Liver (tissue), 10 donors: ENCODE measurements at places on chromosomes 7 and 10.

DNA sequence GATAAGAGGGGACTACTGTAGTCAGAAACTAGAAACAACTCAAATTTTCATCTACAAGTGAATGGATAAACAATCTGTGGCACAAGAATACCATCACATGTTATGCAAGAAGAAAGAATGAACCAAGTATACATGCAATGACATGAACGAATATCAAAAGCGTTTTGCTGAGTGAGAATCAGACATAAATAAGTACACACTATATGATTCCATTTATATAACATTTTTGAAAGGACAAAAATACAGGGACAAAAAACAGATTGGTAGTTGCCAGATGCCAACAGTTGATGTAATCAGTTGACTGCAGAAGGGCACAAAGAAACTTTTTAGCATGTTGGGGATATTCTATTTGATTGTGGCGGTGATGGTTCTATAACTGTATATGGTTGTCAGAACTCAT is 33.6 kb downstream of the CTNNA3 start:
- H3K36me3 ChIP-seq: no peaks in the 10 kb centered on the region
- H3K27me3 ChIP-seq: no peaks in the 10 kb centered on the region
- no peak overlapping the region for H3K4me3 ChIP-seq
- DNase-seq: no peak
- H3K4me1 ChIP-seq: no peaks in the 10 kb centered on the region

DNA sequence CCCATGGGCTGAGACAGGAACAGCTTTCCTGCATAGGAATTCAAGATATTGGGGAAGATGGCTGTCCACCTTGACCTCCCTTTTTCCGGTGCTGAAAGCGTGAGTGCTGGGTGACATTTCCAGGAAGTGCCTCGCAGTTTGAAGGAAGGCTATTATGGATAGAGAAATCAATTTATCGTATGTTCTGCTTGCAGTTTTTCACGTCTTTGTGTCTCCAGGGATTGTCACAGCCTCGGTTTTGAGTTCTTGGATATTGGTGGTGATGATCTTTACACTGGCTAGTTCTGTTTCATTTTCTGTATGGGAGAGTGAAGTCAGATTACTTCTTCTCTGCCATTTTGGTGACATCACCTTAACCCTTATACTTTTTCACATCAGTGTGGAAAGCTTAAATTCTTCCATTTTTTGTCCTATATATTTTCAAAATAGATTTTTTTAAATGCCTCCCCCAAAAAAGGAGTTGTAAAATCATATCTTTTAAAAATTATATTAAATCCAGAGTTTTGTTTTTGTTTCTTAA is 102.5 kb upstream of the APBB1IP start:
- H3K27me3 ChIP-seq: no peaks in the 10 kb centered on the region
- no peak overlapping the region for H3K27ac ChIP-seq
- no peak for DNase-seq
- H3K36me3 ChIP-seq: no peaks in the 10 kb centered on the region

DNA sequence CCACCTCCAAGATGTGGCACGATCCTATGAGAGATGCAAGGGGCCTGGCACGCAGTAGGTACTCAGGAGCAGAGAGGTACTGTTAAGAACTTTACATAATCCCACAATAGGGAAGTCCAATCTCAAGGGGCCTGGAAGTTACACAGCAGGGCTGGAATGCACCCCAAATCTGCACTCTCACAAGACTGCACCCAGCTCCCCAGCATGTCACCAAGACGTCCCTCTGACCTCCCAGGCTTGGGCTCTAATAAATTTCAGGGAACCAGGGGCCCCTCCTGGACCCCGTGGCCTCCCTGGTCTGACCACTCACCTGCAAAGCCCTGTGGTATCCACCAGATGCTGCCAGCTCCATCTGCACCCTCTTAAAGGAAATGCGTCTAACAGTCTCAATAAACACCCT is 94.9 kb downstream of the OAT start:
- H3K27ac ChIP-seq: no peak overlapping the region
- DNase-seq: no peak
- no peaks in the 10 kb centered on the region for H3K27me3 ChIP-seq
- H3K36me3 ChIP-seq: no peaks in the 10 kb centered on the region
- H3K4me3 ChIP-seq: no peak overlapping the region

DNA sequence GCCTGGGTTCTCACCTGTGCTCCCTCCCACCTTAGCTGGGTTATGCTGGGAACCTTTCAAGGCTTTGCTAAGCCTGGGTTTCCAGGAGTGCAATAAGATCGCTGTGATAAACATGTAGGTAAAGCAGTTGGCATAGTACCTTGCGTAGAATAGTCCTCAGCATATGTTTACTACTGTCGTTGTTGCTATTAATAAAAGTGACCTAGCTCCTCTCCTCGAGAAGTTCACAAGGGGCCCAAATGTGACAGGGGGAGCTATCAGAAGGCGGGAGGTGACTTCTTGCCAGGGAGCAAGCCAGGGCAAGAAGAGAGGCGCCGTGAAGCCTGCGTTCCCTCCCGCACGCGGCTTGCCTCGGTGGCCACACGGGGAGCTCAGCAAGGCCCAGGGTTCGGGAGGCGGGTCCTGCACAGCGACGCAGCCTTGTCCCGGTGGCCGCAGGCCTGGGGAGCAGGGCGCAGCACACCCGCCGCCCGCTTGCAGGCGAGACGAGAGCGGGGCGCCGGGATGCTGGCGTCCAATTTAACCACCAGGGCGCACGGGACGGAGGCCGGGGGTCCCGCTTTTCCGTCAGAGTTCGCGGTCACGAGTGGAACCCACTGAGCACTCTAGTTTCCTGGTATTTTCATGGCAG is 106.2 kb downstream of the SNX10 start:
- H3K4me3 ChIP-seq: peak overlapping the region; percentile 23
- H3K4me1 ChIP-seq: peaks cover 4% of the 10 kb centered on the region
- no peaks in the 10 kb centered on the region for H3K36me3 ChIP-seq
- DNase-seq: peak; percentile 47
- peak overlapping the region; percentile 28 for H3K27ac ChIP-seq

- no peaks in the 10 kb centered on the region for H3K27me3 ChIP-seq
- H3K27ac ChIP-seq: no peak overlapping the region
- no peaks in the 10 kb centered on the region for H3K36me3 ChIP-seq
- no peak for DNase-seq
- no peaks in the 10 kb centered on the region for H3K4me1 ChIP-seq
Observed at GRCh38 chr10:57973451-57973850, 294.2 kb downstream of the IPMK start.

- H3K4me1 ChIP-seq: no peaks in the 10 kb centered on the region
- H3K4me3 ChIP-seq: no peak overlapping the region
- no peak for DNase-seq
- H3K36me3 ChIP-seq: no peaks in the 10 kb centered on the region
- no peaks in the 10 kb centered on the region for H3K27me3 ChIP-seq
Observed at GRCh38 chr7:66615699-66616098, 13.0 kb upstream of the KCTD7 start.

DNA sequence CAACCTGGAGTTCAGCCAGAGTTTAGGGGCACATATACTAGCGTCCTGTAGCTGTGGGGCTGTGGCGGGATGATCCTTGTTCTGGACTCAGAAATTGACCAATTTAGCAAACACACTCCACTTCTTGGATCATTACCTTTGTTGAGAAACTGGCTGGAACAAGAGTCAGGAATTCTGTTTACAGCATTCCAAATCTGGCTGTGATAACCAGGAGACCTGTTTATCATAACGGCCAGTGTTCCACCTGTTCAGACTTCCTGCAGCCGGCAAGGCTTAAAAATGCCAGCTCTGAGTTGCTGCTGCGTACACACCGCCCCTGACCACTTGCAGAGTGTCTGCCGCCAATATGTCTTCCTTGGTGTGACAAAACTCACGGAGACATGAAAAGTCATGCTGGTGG is 64.8 kb downstream of the ARMC3 start:
- H3K4me3 ChIP-seq: no peak overlapping the region
- DNase-seq: no peak
- no peaks in the 10 kb centered on the region for H3K27me3 ChIP-seq
- H3K36me3 ChIP-seq: no peaks in the 10 kb centered on the region

DNA sequence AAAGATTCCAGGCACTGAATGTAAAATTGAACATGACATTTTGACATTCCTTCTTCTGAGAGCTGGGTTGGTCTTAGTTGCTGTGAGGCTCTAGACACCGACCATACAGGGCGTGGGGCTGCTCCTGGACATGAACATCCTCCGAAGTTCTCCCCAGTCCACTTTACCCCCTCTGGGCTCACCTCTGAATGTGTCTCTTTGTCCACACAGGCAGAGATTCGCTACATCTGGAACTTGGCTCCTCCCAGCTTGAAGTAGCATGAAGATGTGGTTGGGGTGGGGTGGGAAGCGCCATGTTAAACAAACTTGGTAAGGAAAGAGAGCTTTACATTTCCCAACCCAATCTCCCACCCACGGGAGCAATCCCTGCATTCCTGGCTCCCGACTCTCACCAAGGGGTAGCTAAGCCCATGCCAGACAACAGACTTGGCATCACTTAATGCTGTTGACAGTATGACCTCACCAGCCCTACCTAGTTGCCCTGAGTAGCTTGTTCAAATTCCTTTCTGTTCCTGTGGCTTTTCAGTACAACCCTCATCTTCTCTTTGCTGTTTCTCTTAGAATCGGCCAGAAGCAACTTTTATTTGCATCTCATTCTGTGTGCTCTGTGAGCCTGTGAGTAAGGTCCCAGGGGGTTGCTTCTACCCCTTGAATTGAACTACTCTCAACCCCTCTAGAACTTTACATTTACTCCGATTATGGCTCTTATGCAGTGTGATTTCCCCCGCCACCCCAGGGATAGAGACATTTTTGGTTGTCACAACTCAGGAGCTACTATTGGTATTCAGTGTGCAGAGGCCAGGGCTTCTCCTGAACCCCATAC is 211.4 kb downstream of the SEC23IP start:
- H3K36me3 ChIP-seq: no peaks in the 10 kb centered on the region
- H3K27ac ChIP-seq: no peak overlapping the region
- DNase-seq: no peak
- no peaks in the 10 kb centered on the region for H3K4me1 ChIP-seq
- H3K4me3 ChIP-seq: no peak overlapping the region

DNA sequence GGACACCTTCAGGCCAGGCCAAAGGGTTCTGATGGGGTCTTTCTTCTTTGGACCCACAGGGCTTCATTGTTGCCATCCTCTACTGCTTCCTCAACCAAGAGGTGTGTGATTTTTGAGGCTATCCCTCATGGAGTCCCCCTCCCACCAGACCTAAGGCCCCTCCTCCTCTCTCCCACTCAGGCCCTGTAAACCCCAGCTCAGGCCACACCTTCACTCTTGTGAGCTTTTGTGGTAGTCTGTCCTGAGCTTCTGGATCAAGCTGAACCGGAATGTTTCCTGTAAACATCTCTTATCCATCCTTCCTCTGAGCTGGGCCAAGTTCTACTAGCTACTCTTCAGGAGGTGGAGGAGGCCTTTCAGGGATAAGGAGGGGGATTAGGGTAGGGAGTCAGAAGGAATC is 13.5 kb downstream of the GHRHR start:
- H3K27me3 ChIP-seq: no peaks in the 10 kb centered on the region
- DNase-seq: no peak
- no peak overlapping the region for H3K27ac ChIP-seq
- H3K4me3 ChIP-seq: no peak overlapping the region
- no peaks in the 10 kb centered on the region for H3K36me3 ChIP-seq

GRCh38 chr10:88828310-88828709 is 23.3 kb downstream of the ANKRD22 start:
- no peaks in the 10 kb centered on the region for H3K36me3 ChIP-seq
- no peak for DNase-seq
- no peak overlapping the region for H3K27ac ChIP-seq
- H3K4me3 ChIP-seq: no peak overlapping the region

DNA sequence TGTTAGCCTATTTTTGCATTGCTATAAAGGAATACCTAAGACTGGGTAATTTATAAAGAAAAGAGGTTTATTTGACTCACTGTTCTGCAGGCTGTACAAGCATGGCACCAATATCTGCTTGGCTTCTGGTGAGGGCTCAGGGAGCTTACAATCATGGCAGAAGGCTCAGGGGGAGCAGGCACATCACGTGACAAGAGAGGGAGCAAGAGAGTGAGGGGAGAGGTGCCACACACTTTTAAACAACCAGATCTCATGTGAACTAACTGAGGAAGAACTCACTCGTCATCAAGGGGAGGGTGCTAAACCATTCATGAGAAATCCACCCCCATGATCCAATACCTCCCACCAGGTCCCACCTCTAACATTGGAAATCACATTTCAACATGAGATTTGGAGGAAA is 73.9 kb upstream of the ADCY1 start:
- H3K4me1 ChIP-seq: no peaks in the 10 kb centered on the region
- H3K4me3 ChIP-seq: no peak overlapping the region
- H3K36me3 ChIP-seq: no peaks in the 10 kb centered on the region
- DNase-seq: no peak

DNA sequence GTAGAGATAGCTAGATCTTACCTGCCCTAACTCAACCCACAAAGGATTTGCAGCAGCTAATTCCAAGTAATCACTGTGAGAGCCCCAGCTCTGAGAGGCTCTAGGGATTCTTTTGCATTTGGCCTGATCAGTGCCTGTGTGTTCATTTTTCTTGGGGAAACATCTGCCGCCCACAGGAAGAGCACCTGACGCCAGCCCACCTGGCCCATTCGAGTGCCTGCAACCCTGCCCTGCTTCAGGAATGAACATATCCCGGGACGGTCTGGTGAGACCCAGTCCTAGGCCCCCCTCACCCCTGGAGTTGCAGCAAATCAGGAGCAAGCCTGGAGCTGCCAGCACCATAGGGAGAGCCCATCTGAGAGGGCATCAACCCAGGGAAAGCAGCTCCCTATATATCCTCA is 38.8 kb downstream of the GSDME start:
- no peak overlapping the region for H3K4me3 ChIP-seq
- no peak for DNase-seq
- no peaks in the 10 kb centered on the region for H3K27me3 ChIP-seq
- H3K27ac ChIP-seq: no peak overlapping the region
- H3K36me3 ChIP-seq: no peaks in the 10 kb centered on the region
- H3K4me1 ChIP-seq: no peaks in the 10 kb centered on the region

- peaks cover 14% of the 10 kb centered on the region for H3K4me1 ChIP-seq
- H3K36me3 ChIP-seq: no peaks in the 10 kb centered on the region
- H3K27me3 ChIP-seq: no peaks in the 10 kb centered on the region
- peak; percentile 99 for DNase-seq
- peak within 1 kb of the TSS; percentile 72 for H3K4me3 ChIP-seq
- peak within 1 kb of the TSS; percentile 64 for H3K27ac ChIP-seq
Observed at GRCh38 chr10:16436758-16437539, at the start of gene PTER. Gene PTER, plus strand, starts transcription at chr10:16437010. Its CDS starts 47,375 bp downstream, at chr10:16484385.
